RPMI8226 (cell line): ENCODE measurements at places on chromosomes 11 and 22.

- no peak for DNase-seq
Observed at GRCh38 chr11:74417379-74417804, 19.2 kb upstream of the PGM2L1 start.

DNA sequence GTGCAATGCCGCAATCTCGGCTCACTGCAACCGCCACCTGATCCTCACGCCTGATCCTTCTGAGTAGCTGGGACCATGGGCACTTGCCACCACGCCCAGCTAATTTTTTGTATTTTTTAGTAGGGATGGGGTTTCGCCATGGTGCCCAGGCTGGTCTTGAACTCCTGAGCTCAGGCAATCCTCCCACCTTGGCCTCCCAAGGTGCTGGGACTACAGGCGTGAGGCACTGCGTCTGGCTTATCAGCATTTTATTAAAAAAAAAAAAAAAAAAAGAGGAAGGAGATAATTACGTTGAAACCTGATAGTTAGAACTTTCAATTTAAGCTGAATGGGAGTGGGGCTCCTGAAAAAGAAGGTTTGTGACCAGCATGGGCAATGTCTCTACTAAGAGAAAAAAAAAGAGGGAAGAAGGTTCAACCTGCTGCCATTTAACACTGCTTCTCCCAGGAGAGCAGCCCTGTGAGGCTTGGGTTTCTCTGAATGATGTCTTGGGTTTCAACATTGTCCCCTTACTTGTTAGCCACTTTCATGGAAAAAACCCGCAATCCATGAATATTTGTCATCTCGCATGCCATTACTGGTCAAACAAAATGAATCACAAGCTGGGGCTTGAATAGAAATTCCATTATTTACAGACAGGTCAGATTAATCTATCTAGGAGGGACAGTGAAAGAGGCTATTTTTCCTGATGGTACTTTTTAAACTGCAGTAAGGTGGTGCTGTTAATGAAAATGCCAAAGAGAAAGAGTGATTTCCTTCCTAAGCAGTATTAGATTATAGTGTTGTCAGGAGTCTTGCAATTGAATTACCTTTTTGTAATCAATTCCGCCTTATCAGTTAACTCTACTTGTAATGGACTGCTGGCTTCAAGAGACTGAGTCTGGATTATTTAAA is 72.5 kb downstream of the PACS1 start:
- no peak for DNase-seq

GRCh38 chr11:32838505-32839274 is 9.0 kb downstream of the PRRG4 start:
- DNase-seq, result no peak

- no peak for DNase-seq
Observed at GRCh38 chr11:92596596-92597317, 372.1 kb downstream of the FAT3 start.

GRCh38 chr11:18106688-18107087 is 806 bp upstream of the SAAL1 start:
- no peak for DNase-seq

DNA sequence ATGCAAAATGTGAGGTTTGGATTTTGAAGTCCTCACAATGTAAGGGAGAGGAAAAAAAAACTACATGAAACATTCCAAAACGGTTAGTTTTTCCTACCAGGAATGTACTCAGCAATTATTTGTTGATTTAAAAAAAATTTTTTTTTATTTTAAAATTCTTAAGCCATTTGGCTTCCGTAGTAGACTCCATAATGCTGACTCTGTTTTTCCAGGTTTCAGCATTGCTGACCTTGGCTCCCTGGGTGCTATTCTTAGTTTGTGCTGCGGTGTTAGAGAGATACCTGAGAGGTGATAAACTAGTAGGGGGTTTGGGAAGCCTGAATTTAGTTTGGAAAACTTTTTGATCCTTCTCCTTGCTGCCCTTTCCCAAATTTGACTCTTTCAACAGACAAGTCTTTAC is 10.6 kb downstream of the STT3A start:
- peak; percentile 24 for DNase-seq

DNA sequence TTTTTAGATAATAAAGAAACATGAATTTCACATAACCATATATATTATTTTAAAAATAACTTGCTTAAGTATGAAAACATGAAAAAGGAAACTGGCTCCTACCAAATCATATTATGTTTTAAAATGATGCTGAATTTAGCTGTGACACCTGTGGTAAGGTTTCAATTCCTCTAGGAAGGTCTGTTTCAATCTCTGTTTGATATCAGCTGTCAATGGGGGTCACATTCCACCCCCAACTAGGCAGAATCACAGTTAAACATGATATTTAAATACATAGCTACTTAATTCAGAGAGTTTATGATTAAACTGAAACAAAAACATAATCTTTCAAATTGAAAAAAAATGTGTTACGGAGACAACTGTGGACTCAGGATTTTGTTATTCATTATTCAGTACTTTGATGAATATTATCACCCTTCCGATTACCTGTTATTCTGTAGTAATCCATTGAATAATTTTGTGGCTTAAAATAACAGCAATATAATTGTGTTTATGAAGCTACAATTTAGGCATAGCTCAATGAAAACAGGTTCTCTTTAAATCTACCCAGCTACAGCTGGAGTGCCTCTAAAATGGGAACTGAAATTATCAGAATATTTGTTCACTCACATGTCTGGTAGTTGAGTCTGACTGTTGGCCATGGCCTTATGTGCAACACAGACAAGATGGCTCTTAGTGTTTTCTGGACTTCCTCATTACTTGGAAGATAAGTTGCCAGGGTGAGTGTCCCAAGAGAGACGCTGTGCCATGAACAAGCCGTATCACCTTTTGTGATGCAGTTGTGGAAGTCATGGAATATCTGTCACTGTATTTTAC is 244.6 kb upstream of the ANO3 start:
- peak; percentile 63 for DNase-seq

DNA sequence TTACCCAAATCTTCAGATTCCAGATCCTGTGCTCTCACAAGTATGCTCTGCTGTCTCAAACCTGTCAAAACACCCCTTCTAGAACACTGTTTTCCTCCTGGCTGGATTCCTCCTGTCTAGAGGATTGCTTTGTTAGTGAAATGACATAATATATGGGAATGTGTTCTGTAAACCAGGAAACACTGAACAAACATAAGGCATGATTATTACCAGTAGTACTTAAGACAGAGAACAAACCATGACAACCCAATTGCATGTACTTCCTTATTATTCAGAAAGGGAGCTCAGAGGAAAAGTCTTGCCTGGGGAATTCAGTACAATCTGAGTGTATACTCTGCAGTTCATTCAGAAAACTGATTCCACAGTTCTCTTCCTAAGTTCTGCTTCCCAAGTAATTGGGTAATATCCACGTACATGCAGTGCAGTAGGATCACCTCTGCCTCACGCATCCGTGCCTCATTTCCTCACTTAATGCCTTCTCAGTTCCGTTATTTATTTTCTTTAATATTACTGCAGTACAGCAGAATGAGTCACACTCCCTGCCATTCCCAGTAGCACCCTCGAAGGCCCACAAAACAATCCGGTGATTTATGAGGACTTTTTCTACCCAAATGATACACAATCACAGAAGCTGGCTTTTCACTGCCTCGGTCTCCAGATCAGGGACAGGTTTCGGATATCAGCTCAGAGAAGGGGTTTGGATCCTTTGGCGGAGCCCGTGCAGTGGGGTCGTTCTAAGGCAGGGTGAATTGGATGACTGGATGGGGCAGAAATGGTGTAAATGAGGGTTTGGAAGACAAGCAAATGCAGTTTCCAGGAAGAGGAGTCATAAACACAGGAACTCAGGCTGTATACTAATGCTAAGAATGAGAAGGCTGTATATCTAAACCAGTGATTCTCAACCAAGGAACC is 896.9 kb downstream of the KCNA4 start:
- DNase-seq, result no peak

GRCh38 chr22:46300491-46300890 is 3.8 kb downstream of the GTSE1 start:
- DNase-seq, result no peak

- peak; percentile 79 for DNase-seq
Observed at GRCh38 chr11:75532200-75533048, 6.7 kb upstream of the GDPD5 start.

GRCh38 chr11:113238721-113239120 is 75.7 kb upstream of the TTC12 start:
- peak; percentile 93 for DNase-seq

DNA sequence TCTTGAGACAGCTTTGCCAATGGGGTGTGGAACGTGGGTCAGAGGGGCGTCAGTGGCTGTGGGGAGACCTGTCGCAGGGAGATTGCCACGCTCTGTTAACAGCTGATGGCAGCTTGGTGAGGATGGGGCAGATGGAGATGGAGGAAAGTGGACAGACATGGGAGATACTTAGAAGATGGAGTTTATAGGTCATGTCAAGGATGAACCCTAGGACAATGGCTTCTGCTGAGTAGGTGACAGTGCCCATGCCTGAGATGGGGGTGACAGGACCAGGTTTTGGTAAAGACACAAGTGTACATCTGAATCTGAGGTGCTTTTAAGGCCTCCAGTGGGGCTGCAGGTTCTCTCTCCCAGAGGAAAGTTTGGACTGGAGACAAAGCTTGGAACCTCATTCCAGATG is 51.5 kb upstream of the ACCSL start:
- DNase-seq, result no peak
